ENCODE measurements at places on chromosomes 3 and 15.
A peak's percentile ranks its signal among the peaks of the same experiment; 100 is the strongest.

DNA sequence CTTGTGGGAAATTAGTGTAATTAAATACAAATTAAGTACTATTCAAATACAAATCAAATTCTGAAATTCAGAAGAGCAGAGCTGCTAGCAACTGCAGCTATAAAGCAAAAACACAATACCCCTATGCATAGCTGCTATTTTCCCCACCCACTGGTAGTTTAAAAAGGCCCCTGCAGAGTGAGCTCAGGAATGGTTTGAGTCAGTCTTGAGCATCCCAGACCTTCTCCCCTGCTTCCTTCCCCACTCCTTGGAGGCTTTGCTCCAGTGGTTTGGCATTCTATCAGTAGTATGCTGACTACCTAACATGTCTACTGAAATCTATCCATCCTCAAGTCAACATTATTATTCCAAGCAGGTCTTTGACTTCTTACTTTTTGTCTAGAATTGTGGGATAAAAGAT is 53.0 kb downstream of the EFHB start:
- no peak for DNase-seq

DNA sequence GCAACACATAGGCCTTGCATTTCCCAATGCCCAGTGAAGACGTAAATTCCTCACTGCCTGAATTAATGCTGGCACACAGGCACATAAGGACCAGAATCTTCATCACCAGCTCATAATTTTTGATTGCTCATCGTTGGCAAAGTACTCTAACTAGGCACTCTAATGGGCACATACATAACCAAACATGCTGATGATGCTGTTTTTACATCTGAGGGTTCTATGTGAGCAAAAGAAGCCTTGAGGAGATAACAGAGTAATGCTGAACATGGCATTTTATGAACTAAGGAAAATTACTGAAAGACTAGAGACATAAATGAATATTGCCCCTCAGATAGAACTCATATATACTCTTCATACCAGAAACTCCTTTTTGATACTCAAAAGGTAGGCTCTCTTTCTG is 387.4 kb downstream of the EPHA6 start:
- DNase-seq, result no peak

DNA sequence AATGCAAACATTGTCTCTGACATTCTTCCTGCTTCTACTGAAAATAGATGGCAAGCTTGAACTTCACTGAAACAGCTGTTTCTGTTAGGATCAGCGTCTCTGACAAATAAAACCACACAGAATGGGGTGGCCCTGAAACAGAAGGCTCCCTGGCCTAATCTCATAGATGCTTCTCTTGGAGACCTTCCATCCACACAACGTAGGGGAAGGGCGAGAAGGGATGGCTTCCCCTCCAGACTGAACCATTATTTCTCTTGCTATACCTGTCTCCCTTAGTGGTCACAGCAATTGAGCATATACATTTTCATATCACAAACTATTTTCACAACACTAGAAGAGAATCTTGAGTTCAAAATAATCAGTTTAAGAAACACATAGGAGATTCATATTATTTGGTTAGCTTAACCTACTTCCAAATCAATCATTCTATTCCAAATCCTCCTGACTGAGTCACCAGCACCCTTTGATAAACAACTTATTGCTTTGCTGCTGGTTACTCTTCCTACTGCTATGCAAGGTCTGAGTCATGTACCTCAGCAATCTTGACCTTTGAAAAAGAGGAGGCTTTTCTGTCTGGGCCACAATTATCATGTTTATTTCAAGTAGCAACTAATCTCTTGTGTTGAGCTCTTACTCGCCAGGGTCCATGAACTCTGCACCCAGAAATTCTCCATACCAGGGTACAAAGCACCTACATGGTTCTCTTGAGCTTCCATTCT is 45.5 kb downstream of the CBLB start:
- no peak for DNase-seq

DNA sequence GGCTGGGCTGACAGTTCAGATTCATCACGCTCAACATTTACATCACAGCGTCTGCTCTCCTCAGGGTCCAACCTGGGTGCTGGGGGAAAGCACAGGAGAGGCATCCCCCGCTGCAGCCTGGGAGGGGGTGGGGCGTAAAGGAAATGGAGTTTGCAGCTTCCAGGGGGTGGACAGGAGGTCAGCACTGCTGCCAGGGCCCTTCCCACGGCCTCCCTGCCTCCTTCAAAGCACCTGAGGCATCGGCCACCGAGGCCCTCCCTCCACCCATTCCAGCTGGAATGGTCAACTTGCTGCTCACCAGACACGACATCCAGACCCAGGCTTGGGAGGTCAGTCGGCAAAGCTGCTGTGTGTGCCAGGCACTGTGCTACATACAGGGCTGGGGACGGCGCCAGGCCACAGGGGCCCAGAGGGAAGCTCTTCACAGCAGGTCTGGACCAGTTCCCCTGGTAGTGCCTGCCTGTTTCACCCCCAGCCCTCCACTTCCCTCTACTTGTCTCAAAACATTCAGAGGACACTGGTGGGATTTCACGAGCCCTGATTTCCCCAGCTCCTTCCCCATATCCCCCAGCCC is 120.7 kb downstream of the ANP32A start:
- DNase-seq, result no peak

DNA sequence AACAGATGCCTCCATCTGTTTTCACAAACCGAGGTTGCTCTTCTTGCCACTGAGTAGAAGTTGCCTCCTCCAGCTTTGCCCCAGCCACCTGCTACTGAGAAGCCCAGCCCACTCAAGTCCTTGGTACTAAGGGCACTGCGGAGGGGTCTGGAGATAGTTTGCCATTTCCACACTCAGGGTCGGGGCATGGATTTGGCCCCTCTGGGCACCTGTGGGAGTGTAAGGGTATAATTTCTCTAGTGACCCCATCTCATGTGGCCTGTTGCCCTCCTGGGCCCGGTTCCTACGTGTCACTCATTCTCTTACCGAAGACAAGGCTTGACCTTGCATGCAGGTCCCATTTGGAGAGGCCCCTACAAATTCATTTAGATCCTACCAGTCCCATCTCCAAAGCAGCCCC is 79.0 kb downstream of the THSD4 start:
- no peak for DNase-seq

- DNase-seq, result no peak
Measured at GRCh38 chr15:41048397-41048796, 67.7 kb downstream of the INO80 start.

DNA sequence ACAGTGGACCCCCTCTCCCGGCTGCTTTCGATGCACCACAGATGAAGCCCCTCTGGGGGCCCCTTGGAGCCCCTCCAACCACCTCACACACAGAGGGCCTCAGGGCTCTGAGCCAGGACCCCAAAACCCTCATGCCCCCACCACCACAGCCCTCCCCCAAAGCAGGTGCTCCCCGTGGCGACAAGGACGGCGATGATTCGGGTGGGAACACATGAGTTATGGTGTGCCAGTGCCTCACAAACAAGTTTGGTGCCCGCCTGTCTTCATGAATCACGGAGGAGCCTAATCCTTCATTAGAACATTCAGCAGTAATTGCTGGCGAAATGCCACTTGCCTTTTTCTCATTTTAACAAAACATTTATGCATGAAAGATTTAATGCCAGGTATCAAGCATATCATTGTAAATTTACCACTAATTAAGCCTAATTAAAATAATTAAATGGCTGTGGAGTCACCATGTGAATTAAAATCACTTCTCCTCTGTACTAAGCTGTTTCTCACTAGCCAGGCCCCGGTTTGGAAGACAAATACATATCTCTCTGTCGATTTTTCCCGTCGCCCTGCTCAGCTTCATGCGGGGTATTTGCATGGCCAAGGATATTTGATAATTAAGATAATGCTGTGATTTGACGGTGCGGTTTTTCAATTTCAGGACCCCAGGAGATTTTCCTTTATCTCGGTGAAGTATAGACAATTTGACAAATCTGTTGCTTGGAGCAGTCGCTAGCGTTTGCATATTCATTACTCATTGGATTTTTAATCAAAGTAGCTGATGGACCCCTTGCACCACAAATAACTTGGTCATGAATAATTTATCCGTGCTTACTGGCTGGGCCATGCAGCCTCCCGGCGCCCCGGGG is 157.0 kb downstream of the TLE3 start:
- DNase-seq, result no peak

GRCh38 chr3:175295248-175296130 is 436.4 kb downstream of the NAALADL2 start:
- DNase-seq, result peak; percentile 10

- no peak for DNase-seq
Measured at GRCh38 chr3:98644168-98644567, 50.8 kb upstream of the CPOX start.

Measured in mucosa of descending colon (tissue), 3 donors.